ENCODE measurements at places on chromosomes 16 and 17.
A peak's percentile ranks its signal among the peaks of the same experiment; 100 is the strongest.

GRCh38 chr16:35196313-35196712, 1736.9 kb downstream of the TP53TG3F start:
- no peak for DNase-seq

GRCh38 chr16:24999088-24999670, 16.0 kb downstream of the ARHGAP17 start:
- no peak for DNase-seq

- peak; percentile 56 for DNase-seq
These were observed 29.1 kb downstream of the AKAP1 start for GRCh38 chr17:57114085-57114673.

DNA sequence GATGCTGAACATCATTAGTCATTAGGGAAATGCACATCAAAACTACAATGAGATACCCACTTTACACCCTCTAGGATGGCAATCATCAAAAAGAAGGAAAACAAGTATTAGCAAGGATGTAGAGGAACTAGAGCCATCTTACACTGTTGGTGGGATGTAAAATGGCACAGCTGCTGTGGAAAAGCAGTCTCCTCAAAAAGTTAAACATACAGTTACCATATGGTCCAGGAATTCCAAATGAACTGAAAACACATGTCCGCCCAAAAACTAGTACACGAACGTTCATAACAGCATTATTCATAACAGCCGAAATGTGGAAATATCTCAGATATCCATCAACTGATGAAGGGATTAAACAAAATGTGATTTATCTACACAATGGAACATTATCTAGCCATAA, 7.0 kb downstream of the FBF1 start:
- no peak for DNase-seq

GRCh38 chr16:67593288-67593687, 31.0 kb downstream of the CTCF start:
- DNase-seq, result no peak

- DNase-seq, result no peak
These were observed 74.6 kb upstream of the TMEM97 start for GRCh38 chr17:28244446-28244845.

DNA sequence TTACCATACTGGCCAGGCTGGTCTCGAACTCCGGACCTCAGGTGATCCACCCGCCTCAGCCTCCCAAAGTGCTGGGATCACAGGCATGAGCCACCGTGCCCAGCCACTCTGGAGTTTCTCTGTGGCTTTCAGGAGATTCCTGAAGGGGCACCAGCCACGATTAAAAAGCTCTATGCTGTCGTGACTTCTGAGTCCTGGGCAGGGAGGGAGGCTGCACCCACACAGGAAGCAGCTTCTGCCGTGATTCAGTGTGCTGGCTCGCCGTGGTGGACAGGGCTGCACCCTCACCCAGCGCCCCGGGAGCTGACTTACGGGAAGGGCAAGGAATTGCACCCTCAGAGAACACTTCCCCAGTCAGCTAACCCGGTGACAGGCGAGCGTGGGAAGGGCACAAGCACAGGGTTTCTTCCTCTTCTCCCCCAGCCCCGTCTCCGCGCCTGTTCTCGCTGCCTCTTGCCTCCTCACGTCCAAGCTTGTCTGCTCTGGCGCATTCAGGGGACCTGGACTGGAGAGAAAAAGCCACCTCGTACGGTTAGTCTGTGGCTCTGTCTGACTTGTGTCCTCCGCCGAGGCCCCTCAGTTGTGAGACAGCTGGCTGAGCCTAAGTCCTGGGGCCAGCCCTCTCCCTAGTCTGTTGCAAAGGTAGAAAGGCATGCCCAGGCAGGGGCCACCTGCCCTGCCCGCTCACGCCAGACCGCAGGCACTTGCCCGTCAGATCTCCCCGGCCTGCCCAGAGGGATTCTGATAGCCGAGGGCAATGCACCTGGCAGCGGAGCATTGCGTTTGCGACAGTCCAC, 145.0 kb downstream of the SEC14L1 start:
- no peak for DNase-seq

DNA sequence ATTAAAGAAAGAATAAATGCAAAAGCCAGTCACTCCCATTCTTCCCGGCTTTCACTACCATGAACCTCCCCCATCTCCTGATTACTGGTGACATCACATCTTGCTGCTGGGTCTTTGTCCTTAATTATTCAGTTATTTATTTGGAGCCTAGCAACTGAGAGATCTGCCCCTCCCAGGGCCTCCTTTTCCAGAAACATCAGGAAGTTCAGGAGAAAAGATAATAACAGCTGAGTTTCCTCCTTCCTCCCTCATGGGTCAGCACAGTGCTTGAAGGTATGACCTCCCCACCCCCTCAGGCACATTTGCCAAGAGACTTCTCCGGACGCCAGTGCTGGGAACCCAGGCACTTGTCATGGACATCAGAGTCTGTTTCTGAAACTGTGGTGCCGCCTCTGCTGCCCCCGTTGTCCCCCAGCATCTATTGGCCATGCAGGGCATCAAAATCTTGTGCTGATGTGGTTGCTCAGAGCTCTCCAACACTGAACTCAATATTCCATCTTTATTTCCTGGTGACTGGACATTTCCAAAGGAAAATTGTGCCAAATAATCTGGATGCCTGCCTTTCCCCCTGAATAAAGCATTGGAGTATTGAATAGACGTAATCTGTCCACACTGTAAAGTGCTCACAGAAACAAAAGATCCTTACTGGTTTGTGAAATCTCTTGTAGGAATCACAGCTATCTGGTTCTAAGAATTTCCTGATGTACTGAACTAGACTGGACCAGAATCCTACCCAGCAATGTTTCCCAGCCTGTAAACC, 71.8 kb downstream of the ZNF18 start:
- DNase-seq, result no peak

DNA sequence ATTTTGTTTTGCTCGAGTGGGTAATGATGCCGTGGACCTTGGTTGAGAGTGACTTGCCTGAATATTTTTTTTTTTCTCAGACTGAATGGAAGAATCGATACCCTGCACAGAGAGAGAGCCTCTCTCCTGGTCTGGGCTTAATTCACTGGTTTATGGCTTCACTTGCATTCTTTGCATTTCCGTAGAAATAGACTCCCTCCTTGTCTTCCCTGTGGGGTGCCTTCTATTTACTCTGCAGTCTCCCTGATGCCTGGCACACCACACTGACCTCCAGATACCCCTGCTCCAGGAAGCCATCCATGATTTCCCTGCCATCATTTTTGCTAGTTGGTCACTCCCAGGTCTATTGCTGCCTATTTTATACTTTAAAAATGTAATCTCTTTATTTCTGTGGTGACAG, 238.0 kb downstream of the SNX29 start:
- no peak for DNase-seq

- no peak for DNase-seq
These were observed 4.5 kb upstream of the CCL14 start for GRCh38 chr17:35991075-35991474.
